ENCODE measurements at places on chromosomes 2 and 18.

DNA sequence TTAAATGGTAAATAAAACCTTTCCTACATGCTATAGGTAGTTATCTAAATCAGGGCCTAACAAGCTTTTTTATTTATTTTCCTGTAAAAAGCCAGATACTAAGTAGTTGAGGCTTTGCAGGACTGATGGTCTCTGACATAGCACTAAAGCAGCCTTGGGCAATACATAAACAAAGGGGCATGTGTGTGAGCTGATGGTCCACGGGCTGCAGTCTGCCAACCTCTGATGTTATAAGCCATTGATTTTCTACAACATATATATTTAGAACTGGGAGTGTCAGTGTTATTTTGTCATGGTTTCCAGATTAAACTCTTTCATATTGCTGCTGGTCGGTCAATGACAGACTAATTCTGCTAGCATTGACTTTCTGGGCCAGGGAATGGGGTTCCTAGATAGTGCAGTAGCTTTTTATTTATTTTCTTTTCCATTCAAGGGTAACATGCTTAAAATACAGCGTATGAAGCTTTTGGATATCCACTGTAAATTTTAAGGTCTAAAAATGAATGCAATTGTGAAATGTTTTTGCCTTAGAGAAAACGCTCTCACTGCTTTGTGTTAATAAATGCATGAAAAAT lies 134.0 kb downstream of the NEDD4L start:
- peak overlapping the region; percentile 95 for H3K27ac ChIP-seq
- no peak for DNase-seq
- no peaks in the 10 kb centered on the region for H3K36me3 ChIP-seq

- peak overlapping the region; percentile 17 for H3K27ac ChIP-seq
- peaks cover 41% of the 10 kb centered on the region for H3K4me1 ChIP-seq
- DNase-seq: no peak
- H3K36me3 ChIP-seq: no peaks in the 10 kb centered on the region
- H3K27me3 ChIP-seq: no peaks in the 10 kb centered on the region
These were observed 50.5 kb upstream of the MAP4K3 start for GRCh38 chr2:39487398-39488250.

GRCh38 chr2:1884933-1885580 lies 140.7 kb upstream of the PXDN start:
- H3K4me3 ChIP-seq: no peak overlapping the region
- H3K27me3 ChIP-seq: peaks cover 20% of the 10 kb centered on the region
- H3K27ac ChIP-seq: no peak overlapping the region
- peaks cover 9% of the 10 kb centered on the region for H3K4me1 ChIP-seq
- DNase-seq: no peak

DNA sequence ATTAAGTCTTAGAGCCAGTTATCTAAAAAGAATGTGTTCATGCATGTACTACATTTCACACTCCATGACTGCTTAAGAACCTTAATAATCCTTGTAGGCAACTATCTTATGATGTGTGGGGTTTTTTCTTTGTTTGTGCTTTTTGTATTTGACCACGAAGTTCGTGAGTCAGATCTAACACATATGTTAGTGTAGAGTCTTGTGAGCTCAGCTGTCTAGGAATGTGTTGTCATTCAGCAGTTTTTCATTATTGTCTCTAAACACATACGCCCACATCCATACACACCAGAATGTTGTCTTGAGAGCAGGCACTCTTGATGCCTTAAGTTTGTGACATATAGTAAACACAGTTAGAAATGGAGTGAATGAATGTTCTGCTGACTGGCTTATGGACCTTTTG lies 38.4 kb downstream of the CAB39 start:
- DNase-seq: no peak
- H3K4me3 ChIP-seq: no peak overlapping the region
- peaks cover 19% of the 10 kb centered on the region for H3K36me3 ChIP-seq
- no peak overlapping the region for H3K27ac ChIP-seq

DNA sequence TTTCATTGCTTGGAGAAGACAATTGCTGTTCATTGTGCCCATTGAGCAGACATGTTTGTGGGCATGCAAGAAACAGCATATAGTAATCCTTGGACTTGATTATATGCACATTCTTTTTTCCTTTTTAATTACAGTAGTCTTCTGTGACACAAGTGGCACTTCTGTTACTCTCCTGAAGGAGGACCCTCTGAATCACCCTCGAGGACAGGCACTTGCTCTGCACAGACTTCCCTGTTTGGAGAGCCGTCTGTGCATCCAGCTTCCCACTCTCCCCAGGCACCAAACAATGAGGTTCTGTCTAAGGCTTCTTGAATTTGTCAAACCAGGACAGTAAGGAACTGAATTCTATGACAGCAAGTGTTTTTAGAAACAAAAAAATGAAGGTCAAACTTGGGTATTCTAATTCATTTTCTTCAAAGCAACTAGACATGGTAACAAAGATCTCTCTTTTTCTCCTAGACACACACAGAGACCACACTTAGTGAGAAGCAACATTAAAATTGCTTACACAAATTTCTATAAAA lies 844.6 kb upstream of the ID2 start:
- H3K36me3 ChIP-seq: no peaks in the 10 kb centered on the region
- DNase-seq: no peak
- peaks cover 7% of the 10 kb centered on the region for H3K4me1 ChIP-seq
- no peak overlapping the region for H3K4me3 ChIP-seq
- H3K27ac ChIP-seq: no peak overlapping the region

- no peak for DNase-seq
- peaks cover 7% of the 10 kb centered on the region for H3K4me1 ChIP-seq
- no peak overlapping the region for H3K4me3 ChIP-seq
- no peak overlapping the region for H3K27ac ChIP-seq
These were observed 67.2 kb downstream of the SLC8A1 start for GRCh38 chr2:40384714-40385113.

DNA sequence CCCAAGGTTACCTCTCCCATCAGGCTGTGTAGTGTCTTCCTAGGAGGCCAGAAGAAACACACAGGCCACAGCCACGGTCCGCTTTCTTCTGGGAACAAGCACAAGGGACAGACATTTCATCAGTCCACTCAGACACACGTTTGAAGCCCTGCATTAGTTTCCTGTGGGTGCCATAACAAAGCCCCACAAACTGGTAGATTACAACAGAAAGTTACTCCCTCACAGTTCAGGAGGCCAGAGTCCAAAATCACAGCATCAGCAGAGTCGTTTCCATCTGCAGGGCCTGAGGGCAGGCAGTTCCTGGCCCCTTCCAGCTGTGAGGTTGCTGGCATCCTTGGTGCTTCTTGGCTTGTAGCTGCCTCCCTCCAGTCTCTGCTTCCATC lies 8.8 kb upstream of the PRLH start:
- peaks cover 11% of the 10 kb centered on the region for H3K36me3 ChIP-seq
- no peaks in the 10 kb centered on the region for H3K4me1 ChIP-seq
- DNase-seq: no peak
- H3K4me3 ChIP-seq: no peak overlapping the region

- H3K36me3 ChIP-seq: no peaks in the 10 kb centered on the region
- no peak overlapping the region for H3K4me3 ChIP-seq
- no peak for DNase-seq
- no peak overlapping the region for H3K27ac ChIP-seq
- H3K27me3 ChIP-seq: peaks cover 2% of the 10 kb centered on the region
- H3K4me1 ChIP-seq: peaks cover 4% of the 10 kb centered on the region
These were observed 1.1 kb upstream of the GPR55 start for GRCh38 chr2:230925879-230926765.

- H3K4me1 ChIP-seq: no peaks in the 10 kb centered on the region
- H3K4me3 ChIP-seq: no peak overlapping the region
- no peak for DNase-seq
These were observed 36.2 kb downstream of the MTCL1 start for GRCh38 chr18:8741532-8741931.

DNA sequence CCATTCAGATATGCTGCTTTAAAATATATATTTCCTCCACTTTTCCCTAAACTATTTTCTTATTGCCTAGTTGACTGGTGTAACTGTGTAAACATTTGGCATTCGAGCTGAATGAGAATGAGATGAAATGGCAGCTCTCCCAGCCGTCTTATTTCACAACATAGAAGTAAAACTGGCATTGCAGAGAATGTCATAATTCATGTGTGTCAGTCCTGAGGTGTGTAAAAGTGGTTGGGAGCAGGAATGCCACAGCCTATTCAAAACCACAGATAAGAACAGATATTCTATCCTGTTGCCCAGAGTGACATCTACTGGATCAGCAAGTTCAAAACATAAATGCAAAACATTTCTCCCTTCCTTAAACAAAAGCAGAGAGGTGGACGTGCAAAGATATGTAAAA lies 565.5 kb upstream of the CHAC2 start:
- peaks cover 13% of the 10 kb centered on the region for H3K4me1 ChIP-seq
- DNase-seq: no peak
- no peak overlapping the region for H3K4me3 ChIP-seq
- H3K27me3 ChIP-seq: peaks cover 10% of the 10 kb centered on the region
- H3K27ac ChIP-seq: no peak overlapping the region
- no peaks in the 10 kb centered on the region for H3K36me3 ChIP-seq

DNA sequence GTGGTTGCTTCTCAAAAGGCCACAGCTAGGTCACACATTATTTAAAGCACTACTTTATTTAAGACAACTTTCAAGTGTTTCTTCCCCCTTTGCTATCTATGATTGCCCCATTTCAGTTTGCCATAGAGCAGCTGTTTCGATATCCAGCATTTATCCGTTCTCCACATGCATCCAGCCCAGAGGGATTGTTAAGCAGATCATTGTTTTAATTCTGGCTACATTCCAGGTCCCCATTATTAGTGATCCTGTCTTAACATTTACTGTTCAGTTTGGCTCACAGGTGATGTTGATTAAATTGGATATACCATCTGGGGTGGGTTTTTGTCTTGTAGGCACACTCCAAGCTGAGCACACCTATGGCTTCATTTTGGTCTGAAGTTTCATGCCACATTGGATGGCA lies 638.7 kb downstream of the ZEB2 start:
- H3K27ac ChIP-seq: no peak overlapping the region
- no peak overlapping the region for H3K4me3 ChIP-seq
- no peaks in the 10 kb centered on the region for H3K27me3 ChIP-seq
- DNase-seq: no peak

GRCh38 chr18:49555641-49556040 lies 6.2 kb upstream of the LIPG start:
- H3K27ac ChIP-seq: no peak overlapping the region
- no peak overlapping the region for H3K4me3 ChIP-seq
- DNase-seq: no peak
- no peaks in the 10 kb centered on the region for H3K4me1 ChIP-seq
- H3K36me3 ChIP-seq: no peaks in the 10 kb centered on the region
- peaks cover 9% of the 10 kb centered on the region for H3K27me3 ChIP-seq

DNA sequence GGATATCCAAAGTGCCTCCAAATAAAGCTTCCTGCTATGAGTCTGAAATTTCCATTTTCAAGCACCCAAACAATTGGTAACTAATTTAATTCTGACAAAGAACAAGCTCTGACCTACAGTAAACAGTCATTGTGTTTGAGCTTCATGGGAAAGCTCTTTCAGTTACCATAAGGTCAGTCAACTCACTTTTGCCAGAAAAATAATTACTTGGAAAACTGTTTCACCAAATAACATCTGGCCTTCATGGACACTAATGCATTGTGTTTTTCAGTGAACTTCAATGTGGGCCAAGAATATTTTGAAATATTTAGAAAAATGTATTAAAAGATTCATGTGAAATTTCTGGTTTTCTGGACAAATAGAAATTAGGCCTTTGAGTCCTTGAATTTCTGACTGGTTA lies 369.9 kb downstream of the GALR1 start:
- H3K4me1 ChIP-seq: no peaks in the 10 kb centered on the region
- no peak overlapping the region for H3K4me3 ChIP-seq
- no peak for DNase-seq
- H3K27me3 ChIP-seq: peaks cover 1% of the 10 kb centered on the region

DNA sequence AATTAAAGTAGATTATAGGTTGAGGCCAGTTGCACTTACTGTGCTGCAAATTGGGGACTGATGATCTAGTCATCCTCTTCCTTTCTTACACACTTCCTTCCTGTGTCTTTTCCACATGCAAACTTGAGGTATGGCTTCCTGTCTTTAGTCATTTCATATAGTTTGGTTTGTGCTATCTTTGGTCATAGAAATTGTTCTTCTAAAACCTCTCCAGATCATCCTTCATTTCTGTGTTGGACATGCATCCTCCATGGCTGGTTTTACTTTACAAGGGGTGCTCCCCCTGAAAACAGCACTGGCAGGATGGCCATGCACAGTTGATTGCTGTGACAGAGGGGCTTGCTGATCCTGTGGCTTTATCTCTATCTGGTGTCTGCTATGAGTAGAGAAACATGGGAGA lies 36.5 kb downstream of the MGAT5 start:
- H3K4me1 ChIP-seq: no peaks in the 10 kb centered on the region
- DNase-seq: no peak
- H3K27me3 ChIP-seq: no peaks in the 10 kb centered on the region
- H3K4me3 ChIP-seq: no peak overlapping the region

DNA sequence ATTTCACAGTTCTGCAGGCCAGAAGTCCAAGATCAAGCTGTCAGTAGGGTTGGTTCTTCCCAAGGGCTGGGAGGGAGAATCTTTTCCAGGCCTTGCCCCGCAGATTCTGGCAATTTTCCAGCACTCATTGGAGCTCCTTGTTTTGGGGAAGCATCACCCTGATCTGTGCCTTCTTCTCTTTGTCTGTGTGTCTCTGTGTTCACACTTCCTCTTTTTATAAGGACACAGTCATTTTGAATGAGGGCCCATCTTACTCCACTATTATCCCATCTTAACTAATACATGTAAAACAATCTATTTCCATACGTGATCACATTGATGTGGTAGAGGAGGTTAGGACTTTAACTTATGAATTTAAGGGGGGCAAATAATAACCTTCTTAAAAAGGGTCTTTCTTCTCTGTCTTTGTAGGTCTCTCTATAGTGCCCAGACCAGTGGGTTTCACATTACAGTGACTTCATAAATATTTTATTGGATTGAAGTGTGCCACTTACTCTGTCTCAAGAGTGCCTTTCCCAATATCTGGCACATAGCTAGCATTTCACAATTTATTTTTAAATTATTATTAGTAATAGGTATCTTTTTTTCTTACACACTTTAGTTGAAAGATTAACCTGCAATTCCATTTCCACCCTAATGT lies 68.9 kb upstream of the CBLN2 start:
- DNase-seq: no peak
- H3K27me3 ChIP-seq: peaks cover 6% of the 10 kb centered on the region
- H3K36me3 ChIP-seq: no peaks in the 10 kb centered on the region
- H3K4me3 ChIP-seq: no peak overlapping the region
- H3K4me1 ChIP-seq: no peaks in the 10 kb centered on the region

GRCh38 chr2:221088506-221088905 lies 483.6 kb downstream of the EPHA4 start:
- no peak overlapping the region for H3K27ac ChIP-seq
- no peaks in the 10 kb centered on the region for H3K36me3 ChIP-seq
- H3K27me3 ChIP-seq: peaks cover 10% of the 10 kb centered on the region
- DNase-seq: no peak

GRCh38 chr18:55763805-55764204 lies 175.8 kb upstream of the TCF4 start:
- peaks cover 60% of the 10 kb centered on the region for H3K4me1 ChIP-seq
- H3K27ac ChIP-seq: peak overlapping the region; percentile 75
- H3K36me3 ChIP-seq: no peaks in the 10 kb centered on the region
- no peak overlapping the region for H3K4me3 ChIP-seq

- H3K4me3 ChIP-seq: no peak overlapping the region
- DNase-seq: no peak
- H3K4me1 ChIP-seq: no peaks in the 10 kb centered on the region
- H3K27ac ChIP-seq: no peak overlapping the region
These were observed 120.2 kb upstream of the SPOPL start for GRCh38 chr2:138381373-138381772.

- H3K36me3 ChIP-seq: no peaks in the 10 kb centered on the region
- H3K27ac ChIP-seq: no peak overlapping the region
- no peaks in the 10 kb centered on the region for H3K4me1 ChIP-seq
- H3K27me3 ChIP-seq: no peaks in the 10 kb centered on the region
These were observed 615.3 kb downstream of the TRIB2 start for GRCh38 chr2:13332060-13332459.
